ENCODE measurements at places on chromosomes 6 and 20.

- no peak for DNase-seq
Observed at GRCh38 chr6:160678230-160678629, 14.2 kb upstream of the LPA start.

- DNase-seq, result no peak
Observed at GRCh38 chr6:2222275-2222842, 23.0 kb downstream of the GMDS start.

DNA sequence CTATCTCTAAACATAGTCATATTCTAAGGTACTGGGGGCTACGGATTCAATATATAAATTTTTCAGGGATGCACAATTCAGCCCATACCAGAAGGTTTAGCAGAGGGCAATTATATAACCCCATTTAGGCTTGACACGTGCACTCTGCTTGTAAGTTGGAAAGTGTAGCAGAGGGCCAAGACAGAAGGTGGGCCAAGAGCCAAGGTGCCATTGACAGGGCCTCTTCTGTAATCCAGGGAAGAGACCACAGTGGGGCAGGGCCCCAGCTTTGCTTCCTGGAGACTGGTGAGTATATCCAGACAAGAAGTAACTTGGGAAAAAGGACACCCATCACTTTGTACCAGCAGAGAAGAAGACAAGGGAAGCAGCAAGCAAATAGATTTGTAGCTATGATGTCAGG, 672.4 kb upstream of the MARCKS start:
- no peak for DNase-seq

GRCh38 chr20:57280221-57280620, 13.8 kb upstream of the BMP7 start:
- no peak for DNase-seq

GRCh38 chr20:45407783-45408645, at the start of gene DBNDD2:
TSS of gene DBNDD2 (plus strand) at chr20:45408289. CDS start at chr20:45408468, 179 bp downstream.
- no peak for DNase-seq

DNA sequence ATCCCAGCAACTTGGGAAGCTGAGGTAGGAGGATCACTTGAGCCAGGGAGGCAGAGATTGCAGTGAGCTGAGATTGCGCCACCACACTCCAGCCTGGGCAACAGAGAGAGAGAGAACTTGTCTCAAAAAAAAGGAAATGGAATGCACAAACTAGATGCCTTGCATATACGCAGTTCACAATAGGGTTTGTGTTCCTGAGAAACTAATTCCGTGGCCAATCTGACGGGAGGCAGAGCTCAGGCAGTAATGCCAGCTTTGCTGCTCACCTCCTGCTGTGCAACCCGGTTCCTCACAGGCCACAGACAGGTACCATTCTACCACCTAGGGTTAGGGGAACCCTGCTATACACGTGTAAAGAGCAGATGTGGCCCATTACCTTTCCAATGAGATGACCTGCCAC, 1.4 kb downstream of the CDK5RAP1 start:
- DNase-seq, result no peak

- no peak for DNase-seq
Observed at GRCh38 chr6:166751051-166751595, 124.1 kb upstream of the RPS6KA2 start.

- no peak for DNase-seq
Observed at GRCh38 chr6:54084231-54084630, 27.0 kb upstream of the MLIP start.
